Right renal pelvis (tissue), 4 donors: ENCODE measurements at places on chromosomes 4 and X. TPM values are rescaled to one million over a fixed set of nuclear protein-coding genes. Genes with fewer than 3 reads are reported as not detected.

The DCAF8L2 gene
- polyA plus RNA-seq: not detected

- DNase-seq: no peak
These were observed 175.3 kb downstream of the QDPR start for GRCh38 chr4:17336524-17336961.

- DNase-seq: no peak
These were observed 466.9 kb downstream of the FSTL5 start for GRCh38 chr4:161696944-161697343.

DNA sequence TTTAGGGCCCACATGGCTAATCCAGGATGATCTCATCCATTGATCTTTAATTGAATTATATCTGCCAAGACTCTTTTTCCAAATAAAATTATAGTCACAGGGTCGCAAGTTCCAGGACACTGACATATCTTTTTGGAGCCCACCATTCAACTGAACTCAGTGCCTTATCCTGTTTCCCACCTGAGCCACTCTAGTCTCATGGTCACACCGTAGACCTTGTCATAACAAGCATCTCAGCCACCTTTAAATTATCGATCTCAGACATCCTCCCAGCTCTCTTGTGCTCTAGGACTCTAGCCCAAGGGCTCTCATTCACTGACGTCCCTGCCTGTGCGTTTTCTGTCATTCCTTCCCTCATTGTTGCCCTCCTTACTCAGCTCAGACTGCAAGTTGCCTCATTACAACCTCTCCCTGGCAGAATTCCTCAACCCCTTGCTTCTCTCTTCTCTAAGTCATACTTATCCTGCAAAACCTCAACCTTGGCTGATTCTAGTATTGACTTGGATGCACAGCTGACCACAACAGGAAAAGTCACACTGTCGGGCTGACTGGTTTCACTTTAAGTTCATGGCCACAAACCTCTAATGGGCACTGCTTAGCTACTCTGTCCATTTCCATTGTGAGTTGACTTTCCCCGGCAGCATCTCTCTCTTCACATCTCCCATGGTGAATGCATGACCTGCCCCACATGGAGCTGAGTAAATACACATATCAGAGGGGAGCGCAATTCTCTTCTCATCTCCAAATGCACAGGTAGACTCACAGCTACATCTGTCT lies 91.0 kb upstream of the TRIM2 start:
- DNase-seq: no peak
